ENCODE measurements at places on chromosomes 12 and 14. TPM values are rescaled to one million over a fixed set of nuclear protein-coding genes. Genes with fewer than 3 reads are reported as not detected.

GRCh38 chr14:23094666-23095195 lies at the start of gene ACIN1:
ACIN1 (minus strand) TSS chr14:23095136; CDS start chr14:23095112, 24 bp downstream.
- peak; percentile 87 for DNase-seq
- H3K4me3 ChIP-seq = peak within 1 kb of the TSS; percentile 79
- H3K27me3 ChIP-seq = no peaks in the 10 kb centered on the region
- peaks cover 11% of the 10 kb centered on the region for H3K36me3 ChIP-seq
- peak within 1 kb of the TSS; percentile 98 for H3K27ac ChIP-seq

DNA sequence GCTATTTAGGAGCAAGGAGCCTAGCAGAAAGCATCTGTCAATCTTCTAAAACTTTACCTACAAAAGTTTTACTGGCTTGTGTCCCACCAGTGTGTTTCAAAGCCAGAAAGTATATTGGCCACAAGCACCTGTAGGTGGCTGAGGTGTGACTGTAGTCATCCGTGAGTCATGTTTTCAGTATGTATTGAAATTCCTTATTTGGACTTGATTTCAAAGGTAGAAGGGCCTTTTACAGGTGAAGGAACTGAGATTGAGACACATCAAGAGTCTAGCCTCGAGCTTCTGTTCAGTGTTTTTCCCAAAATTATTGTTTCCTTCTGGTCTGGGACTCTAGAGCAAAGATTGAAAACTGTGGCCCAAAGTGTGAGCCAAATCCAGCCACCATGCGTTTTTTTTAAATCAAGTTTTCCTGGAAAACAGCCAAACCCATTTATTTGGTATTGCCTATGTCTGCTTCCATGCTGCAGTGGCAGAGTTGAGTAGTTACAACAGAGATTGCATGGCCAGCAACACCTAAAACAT lies 195.3 kb upstream of the BCL2L14 start:
- no peak overlapping the region for H3K4me3 ChIP-seq
- H3K4me1 ChIP-seq = peaks cover 8% of the 10 kb centered on the region
- no peak for DNase-seq
- no peak overlapping the region for H3K27ac ChIP-seq
- H3K27me3 ChIP-seq = no peaks in the 10 kb centered on the region

DNA sequence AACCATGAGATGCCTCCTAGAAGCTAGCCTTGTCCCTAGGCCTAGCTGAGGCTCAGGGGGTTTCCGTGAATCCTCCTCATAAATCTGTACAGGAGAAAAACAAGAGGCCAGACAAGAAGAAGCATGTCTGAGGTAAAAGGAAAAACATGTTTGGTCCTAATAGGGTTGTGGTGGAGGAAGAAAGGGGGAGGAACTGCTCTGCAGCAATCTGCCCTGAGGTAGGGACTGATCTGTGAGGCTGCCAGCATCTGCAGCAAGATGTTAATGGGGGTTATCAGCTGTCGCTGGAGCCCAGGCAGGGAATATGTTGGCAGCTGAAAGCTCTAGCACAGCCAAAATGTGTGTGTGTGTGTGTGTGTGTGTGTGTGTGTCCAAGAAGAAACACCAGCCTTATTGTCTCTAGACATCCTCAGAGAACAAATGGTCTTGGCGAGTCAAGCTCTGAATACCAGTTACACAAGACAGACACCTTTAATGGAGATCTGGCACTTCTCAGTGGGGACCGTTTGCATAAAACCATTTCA lies 218.5 kb downstream of the NUAK1 start:
- peak; percentile 66 for DNase-seq
- H3K36me3 ChIP-seq = no peaks in the 10 kb centered on the region
- H3K27me3 ChIP-seq = no peaks in the 10 kb centered on the region
- H3K4me1 ChIP-seq = no peaks in the 10 kb centered on the region
- no peak overlapping the region for H3K27ac ChIP-seq

- H3K27me3 ChIP-seq = no peaks in the 10 kb centered on the region
- no peaks in the 10 kb centered on the region for H3K4me1 ChIP-seq
- DNase-seq = no peak
- no peak overlapping the region for H3K4me3 ChIP-seq
These were observed 18.8 kb downstream of the RPH3A start for GRCh38 chr12:112810235-112810917.

- H3K4me1 ChIP-seq = peaks cover 9% of the 10 kb centered on the region
- DNase-seq = peak; percentile 97
- H3K27ac ChIP-seq = no peak overlapping the region
- H3K36me3 ChIP-seq = no peaks in the 10 kb centered on the region
- H3K4me3 ChIP-seq = no peak overlapping the region
These were observed 89.3 kb downstream of the OSBPL8 start for GRCh38 chr12:76470028-76470939.

DNA sequence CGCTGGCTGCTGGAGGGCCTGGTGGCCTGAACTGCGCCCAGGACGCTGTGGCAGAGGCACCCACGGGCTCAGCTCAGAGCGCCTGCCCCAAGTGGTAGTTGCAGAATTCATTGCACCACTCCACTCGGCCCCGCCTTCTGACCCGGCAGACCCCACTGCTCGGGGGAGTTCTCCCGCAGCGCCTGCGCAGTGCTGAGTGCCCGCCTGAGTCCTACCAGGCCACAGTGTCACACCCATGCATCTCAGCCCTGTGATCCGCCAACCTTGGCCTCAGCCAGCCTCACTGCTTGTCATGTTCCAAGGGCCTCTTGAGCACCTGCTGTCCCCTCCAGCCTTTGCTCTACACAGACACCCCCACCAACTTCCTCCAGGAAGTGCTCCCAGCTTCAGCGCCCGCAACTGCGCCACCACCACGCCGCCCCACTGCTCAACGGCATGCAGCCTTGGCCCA lies 12.2 kb downstream of the DEGS2 start:
- H3K36me3 ChIP-seq = no peaks in the 10 kb centered on the region
- no peak overlapping the region for H3K27ac ChIP-seq
- DNase-seq = no peak
- H3K27me3 ChIP-seq = no peaks in the 10 kb centered on the region
- H3K4me1 ChIP-seq = no peaks in the 10 kb centered on the region

DNA sequence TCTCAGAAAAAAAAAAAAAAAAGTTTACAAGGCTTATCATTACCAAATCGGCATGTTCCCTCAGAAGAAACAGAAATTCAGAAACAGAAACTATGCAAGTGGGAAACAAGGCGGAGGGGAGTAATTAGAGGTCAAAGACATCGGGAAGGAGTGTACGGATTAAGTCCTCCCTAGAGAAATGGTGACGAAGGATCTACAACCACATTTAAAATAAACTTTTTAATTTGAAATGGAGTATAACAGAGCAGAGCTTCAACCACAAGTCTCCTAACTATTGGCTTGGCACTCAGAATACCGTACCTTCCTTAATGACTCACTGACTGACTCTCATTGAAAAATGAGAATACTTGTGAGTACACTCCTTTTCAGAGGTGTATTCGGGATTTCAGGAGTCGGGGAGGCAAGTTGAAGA lies 908 bp downstream of the ENTPD5 start:
- no peaks in the 10 kb centered on the region for H3K4me1 ChIP-seq
- no peaks in the 10 kb centered on the region for H3K27me3 ChIP-seq
- no peaks in the 10 kb centered on the region for H3K36me3 ChIP-seq
- peak overlapping the region; percentile 100 for H3K27ac ChIP-seq

GRCh38 chr14:74946659-74947281 lies 8.6 kb downstream of the PGF start:
- H3K27ac ChIP-seq = no peak overlapping the region
- H3K4me3 ChIP-seq = no peak overlapping the region
- no peaks in the 10 kb centered on the region for H3K27me3 ChIP-seq
- peaks cover 8% of the 10 kb centered on the region for H3K4me1 ChIP-seq

The PTGER2 gene
- total RNA-seq = 30.0 TPM

DNA sequence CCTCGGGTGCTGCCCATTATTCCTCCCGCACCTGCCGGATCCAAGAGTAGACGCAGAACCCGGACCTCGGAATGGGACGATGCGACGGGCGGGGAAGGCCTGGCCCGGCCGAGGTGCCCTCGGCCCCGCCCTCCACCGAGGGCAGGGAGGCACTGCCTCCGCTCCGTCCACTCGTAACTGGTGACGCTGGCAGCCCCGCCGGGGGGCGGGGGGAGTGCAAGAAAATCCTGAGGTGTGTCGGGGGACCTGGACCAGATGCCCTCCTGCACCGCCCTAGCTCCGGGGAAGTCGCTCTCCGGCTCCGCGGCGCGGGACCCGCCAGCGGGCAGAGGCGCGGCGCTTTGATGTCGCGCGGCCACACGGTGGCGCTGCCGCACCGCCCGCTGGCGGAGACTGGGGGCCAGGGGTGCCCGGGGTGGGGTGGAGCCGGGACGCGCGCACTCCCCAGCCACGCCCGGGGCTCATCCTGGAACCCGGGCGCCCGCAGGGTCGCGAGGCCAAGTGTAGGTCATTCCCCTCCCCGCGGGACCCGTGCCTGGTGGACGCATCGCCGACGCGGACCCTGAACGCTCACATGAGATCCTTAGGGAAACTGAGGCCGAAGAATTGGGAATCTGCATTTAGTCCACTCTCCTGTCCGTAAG lies 202.8 kb downstream of the TTC8 start:
- peak; percentile 28 for DNase-seq
- peak overlapping the region; percentile 57 for H3K4me3 ChIP-seq
- no peaks in the 10 kb centered on the region for H3K36me3 ChIP-seq
- H3K27me3 ChIP-seq = peaks cover 5% of the 10 kb centered on the region
- H3K27ac ChIP-seq = no peak overlapping the region
- no peaks in the 10 kb centered on the region for H3K4me1 ChIP-seq

DNA sequence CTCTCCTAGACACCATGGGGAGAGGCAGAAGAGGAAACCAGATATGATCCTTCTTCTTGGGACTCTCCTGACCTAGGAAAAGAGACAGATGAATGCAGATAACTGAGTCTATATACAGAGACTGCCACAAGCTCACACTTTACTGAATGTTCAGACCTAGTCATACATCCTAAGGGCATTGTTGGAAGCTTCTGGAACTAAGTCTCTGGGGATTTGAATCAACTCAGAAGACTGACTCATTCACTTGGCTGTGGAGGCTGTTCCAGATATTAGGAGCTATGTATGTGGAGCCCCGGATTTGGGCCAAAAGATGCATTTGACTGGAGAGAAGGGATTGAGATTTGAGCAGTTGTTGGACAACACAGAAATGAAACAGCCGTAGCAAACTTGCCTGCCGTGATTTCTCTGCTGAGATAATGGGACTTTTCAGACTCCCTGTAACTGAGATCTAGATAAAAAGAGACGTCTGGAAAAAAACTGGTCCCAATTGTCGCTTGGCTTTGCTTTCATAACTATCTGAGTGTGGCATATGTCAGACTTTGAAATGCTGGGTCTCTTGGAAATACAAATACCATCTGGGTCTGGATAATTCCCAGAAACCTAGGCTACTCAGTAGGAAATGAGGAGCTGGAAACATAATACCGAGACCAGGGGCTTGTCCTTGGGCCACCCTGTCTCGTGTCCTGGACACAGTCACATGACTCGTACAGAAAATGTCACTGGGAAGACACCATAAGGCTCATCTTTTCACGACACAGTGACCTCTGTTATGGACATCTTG lies 396.8 kb downstream of the NUAK1 start:
- peak; percentile 93 for DNase-seq
- no peaks in the 10 kb centered on the region for H3K36me3 ChIP-seq
- H3K27ac ChIP-seq = no peak overlapping the region
- no peaks in the 10 kb centered on the region for H3K27me3 ChIP-seq
- H3K4me1 ChIP-seq = no peaks in the 10 kb centered on the region

GRCh38 chr14:68794851-68795596 lies 2.2 kb upstream of the ZFP36L1 start:
- H3K27me3 ChIP-seq = no peaks in the 10 kb centered on the region
- H3K36me3 ChIP-seq = peaks cover under 1% of the 10 kb centered on the region
- H3K4me3 ChIP-seq = peak overlapping the region; percentile 66
- H3K27ac ChIP-seq = peak overlapping the region; percentile 100
- H3K4me1 ChIP-seq = peaks cover 6% of the 10 kb centered on the region
- DNase-seq = peak; percentile 96

The MUCL1 gene
- not detected for total RNA-seq

- H3K4me1 ChIP-seq = no peaks in the 10 kb centered on the region
- DNase-seq = no peak
- no peaks in the 10 kb centered on the region for H3K27me3 ChIP-seq
- no peak overlapping the region for H3K27ac ChIP-seq
- no peak overlapping the region for H3K4me3 ChIP-seq
- no peaks in the 10 kb centered on the region for H3K36me3 ChIP-seq
These were observed 46.3 kb upstream of the KICS2 start for GRCh38 chr12:64268409-64268808.

- no peak overlapping the region for H3K4me3 ChIP-seq
- no peak overlapping the region for H3K27ac ChIP-seq
These were observed 19.3 kb upstream of the LLPH start for GRCh38 chr12:66149702-66150398.

DNA sequence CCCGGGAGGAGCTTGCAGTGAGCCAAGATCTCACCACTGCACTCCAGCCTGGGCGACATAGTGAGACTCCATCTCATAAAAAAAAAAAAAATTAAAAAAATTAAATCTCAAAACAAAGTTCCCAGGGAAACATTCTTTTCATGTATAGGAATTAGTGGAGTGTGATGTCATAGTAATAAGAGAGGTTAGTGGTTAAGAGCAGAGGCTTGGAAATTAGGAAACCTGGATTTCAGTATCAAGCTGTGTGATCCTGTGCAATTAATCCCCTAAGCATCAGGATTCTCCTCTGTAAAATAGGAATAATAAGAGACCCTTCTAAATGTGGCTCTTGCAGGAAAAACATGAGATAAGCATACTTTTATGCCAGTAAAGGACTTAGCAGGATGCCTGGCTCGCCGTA lies 3.1 kb upstream of the TXNRD1 start:
- no peak overlapping the region for H3K4me3 ChIP-seq
- no peaks in the 10 kb centered on the region for H3K27me3 ChIP-seq
- H3K27ac ChIP-seq = no peak overlapping the region
- no peak for DNase-seq

- H3K36me3 ChIP-seq = no peaks in the 10 kb centered on the region
- H3K4me3 ChIP-seq = no peak overlapping the region
- H3K4me1 ChIP-seq = no peaks in the 10 kb centered on the region
These were observed 234.1 kb downstream of the KTN1 start for GRCh38 chr14:55814064-55814463.

The MSI1 gene
- under 0.01 TPM for total RNA-seq

DNA sequence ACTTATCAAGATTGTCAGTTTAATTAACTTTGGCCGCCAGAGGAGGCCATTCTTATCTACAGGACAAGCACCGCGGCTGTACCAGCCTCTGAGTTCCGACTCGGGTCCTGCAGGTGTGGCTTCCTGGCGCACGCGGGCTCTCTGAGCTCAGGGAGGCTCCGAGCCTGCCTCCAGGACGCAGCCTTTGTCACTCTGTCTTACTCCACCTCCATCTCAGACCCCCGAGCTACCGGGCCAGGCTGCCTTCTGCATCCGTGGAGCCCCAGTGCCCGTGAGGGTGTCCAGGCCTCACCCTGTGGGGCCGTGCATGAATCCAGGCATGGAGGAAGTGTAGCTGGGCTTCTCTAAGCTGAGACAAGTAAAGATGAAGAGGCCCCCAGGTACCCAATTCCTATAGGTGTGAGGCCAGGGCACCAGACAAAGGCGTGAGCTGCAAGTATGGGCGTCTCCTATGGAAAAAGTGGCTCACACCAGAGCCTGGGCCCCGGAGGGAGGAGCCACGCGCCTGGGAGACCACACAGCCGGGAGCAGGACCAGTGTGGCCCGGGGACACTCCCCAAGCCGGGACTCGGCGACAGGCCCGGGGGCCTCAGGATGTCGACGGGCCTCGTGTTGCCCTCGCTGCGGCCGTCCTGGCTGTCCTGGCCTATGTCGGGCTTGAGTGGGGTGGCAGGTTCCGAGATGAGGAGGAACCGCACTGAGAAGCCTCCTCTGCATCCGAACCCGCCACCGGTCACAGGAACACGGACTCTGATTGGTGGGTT lies 42.8 kb downstream of the NOC4L start:
- H3K4me1 ChIP-seq = no peaks in the 10 kb centered on the region
- no peak overlapping the region for H3K4me3 ChIP-seq
- no peaks in the 10 kb centered on the region for H3K27me3 ChIP-seq
- no peak overlapping the region for H3K27ac ChIP-seq

GRCh38 chr12:52050116-52050757 lies 1.0 kb upstream of the NR4A1 start:
- peak overlapping the region; percentile 99 for H3K27ac ChIP-seq
- H3K36me3 ChIP-seq = peaks cover 3% of the 10 kb centered on the region
- no peak for DNase-seq
- H3K4me1 ChIP-seq = peaks cover 12% of the 10 kb centered on the region
- H3K4me3 ChIP-seq = peak overlapping the region; percentile 71

All from fibroblast of lung (primary cell).